Head of caudate nucleus (tissue), 42 donors: ENCODE measurements at places on chromosomes 5 and 9.
A peak's percentile ranks its signal among the peaks of the same experiment; 100 is the strongest.

- no peak for DNase-seq
These were observed 19.0 kb downstream of the GFPT2 start for GRCh38 chr5:180334176-180334575.

DNA sequence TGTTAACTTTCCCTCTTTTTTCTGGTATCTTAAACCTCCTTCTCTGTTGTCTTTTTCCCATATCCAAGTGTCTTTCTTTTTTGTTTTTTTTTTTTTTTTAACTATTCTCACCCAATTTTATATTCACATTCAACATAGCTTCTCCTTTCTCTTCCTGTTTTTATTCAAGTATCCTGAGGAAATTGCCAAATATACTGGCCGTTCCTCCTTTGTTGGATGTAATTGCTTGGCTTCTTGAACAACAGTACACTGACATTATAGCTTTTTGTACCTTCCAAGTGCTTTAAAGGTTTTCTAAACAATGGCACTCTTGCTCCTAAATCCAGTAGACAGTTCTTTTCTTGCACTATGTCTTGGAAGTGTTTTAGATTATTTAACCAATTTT is 1146.8 kb downstream of the MAT2B start:
- no peak for DNase-seq

DNA sequence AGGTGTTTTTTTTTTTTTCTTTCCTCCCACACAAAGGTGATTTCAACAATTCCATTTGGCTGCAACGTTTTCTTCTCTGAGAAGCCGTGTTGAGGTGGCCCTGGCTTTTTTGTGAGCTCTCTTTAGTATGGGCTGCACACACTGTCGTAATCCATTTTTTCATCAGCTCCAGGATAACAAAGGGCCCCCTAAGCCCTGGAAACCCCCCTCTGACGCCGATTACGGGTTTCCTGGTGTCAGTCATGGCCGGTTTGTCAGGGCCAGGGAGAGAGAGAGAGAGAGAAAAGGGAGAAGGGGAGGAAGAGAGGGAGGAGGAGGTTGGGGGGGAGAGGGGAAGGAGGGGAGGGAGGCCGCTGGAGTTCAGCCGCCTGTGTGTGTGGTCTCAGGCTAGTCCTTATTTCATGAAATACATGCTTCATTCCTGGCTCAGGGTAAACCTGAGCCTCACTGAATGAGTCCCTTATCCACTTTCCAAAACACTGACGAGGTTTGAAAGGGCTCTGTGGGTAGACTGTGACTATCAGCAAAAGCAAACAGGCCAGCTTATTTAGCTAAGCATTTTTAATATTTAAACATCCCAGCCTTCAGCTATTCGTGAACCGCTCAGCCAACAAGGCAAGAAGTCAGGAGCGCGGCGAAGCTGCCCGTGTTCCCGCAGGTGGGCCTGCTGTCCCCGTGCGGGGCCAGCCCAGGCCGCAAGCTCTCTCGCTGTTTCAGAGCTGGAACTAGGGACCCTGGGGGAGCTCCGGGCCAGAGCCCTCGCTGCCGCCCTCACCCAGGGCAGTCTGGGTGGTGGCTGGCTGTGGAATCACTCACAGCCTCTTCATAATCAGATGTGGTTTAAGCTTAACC is 172.8 kb downstream of the ERCC6L2 start:
- peak; percentile 32 for DNase-seq

DNA sequence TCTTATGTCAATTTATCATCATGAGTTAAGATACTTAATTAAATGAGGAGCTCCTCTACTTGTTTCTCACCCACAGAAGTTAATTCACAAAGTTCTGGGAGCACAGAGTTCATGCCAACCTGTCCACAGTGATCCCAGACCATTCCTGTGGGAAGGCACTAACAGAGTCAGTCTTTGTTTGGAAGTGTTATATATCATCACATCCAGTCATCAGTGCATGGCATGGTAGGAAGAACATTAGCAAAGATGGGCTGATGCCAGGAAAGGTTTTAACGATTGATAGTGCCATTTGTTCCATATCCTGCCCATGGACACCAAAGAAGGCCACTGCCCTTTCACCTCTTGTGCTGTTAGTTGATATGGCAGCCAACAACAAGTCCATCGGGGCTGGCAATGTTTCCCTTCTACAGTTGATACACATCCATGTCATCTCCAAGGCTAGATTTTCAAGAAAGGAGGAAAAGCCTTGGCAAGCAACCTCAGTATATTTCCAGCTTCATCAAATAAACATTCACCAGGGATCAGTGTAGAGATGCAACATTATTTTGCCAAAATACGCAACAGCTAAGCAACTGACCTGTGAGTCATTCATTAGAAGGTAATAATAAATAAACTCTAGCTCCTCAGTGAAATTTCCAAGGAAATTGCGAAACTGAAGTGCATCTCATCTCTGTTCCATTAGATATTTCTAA is 169.6 kb downstream of the RORB start:
- no peak for DNase-seq

- no peak for DNase-seq
These were observed 349.6 kb downstream of the PDE4D start for GRCh38 chr5:59543821-59544442.

DNA sequence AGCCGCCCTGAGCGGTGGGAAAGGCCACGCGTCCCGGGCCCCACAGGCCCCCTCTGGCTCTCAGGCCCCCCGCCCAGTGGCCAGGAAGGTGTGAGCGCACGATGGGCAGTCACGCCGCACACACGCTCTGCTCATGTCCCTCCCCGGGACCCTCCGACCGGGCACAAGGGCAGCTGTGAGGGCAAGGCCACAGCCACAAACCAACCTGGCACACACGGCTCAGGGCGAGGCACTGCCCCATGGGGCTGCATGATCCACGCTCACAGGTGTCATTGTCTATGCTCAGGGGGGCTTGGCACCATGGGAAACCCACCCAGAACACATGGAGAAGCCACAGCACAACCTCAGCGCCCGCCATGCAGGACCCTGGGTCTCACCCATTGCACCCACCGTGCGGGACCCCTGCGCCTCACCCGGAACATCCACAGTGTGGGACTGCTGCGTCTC is 51.3 kb downstream of the SLC12A7 start:
- DNase-seq: no peak

DNA sequence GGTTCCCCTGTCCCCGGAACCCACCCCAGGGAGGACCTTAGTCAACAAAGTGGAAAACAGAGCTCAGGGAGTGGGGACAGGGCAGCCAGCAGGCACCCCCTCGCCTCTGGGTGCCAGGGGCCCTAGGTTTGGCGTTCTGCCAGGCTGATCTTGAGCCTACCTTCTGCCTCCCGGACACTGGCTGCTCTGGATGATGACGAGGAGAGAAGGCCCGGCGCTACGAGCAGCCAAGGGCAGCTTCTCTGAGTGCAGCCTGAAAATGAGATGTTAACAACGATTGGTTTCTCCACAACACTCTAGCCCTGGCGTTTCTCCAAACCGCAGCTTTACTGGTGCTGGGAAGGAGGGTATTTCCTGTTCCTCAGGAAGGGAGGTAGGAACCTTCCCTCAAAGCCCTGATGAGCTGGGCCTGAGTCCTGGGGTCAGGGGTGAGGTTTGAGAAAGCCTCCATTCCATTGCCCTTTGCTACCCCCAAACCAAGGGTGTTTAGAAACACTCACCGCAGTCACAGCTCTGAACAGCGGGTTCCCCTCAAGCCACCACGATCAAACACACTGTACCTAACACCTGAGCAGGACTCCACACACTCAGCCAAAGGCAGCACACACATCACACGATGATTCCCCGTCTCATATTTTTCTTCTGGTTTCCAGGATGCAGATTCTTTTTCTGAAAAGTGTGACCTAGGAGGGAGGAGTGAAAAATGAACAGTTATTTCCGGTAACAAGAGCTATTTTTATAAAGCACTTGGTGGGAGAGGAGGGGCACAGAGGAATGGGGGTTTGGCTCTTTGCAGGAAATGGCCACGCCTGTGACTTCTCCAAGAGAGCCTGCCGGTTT is at the start of gene STING1:
STING1 (minus strand) TSS at position 709 of the 840 bp plus-strand sequence. CDS start 1,054 bp downstream, outside the sequence.
- peak; percentile 66 for DNase-seq

DNA sequence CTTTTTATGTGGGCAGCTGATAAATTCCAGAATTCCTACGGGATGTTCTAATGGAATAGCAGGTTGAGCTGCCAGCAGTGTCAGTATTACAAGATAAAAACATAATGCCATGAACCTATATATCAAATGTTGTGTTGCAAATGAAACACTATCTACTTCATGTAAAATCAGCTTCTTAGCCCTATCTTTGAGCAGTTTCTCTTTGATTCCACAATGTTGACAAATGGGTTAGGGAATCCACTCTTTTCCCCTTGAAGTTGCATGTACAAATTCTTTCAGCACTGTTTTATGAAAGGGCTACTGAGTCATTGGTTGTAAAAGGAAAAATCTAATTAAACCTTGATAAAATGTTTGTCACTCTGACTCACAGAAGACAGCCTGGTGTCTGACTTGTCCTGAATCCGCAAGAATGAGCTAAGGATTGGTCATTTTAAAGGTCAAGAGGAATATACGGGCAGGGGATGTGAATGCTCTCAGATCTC is 950.6 kb upstream of the NUDT12 start:
- no peak for DNase-seq
